ENCODE measurements at places on chromosomes 13 and 19.
A peak's percentile ranks its signal among the peaks of the same experiment; 100 is the strongest.

GRCh38 chr19:16522559-16523377 is 19.5 kb downstream of the CHERP start:
- DNase-seq = no peak

- no peak for DNase-seq
Measured at GRCh38 chr19:48627201-48627864, 8.0 kb downstream of the SPHK2 start.

DNA sequence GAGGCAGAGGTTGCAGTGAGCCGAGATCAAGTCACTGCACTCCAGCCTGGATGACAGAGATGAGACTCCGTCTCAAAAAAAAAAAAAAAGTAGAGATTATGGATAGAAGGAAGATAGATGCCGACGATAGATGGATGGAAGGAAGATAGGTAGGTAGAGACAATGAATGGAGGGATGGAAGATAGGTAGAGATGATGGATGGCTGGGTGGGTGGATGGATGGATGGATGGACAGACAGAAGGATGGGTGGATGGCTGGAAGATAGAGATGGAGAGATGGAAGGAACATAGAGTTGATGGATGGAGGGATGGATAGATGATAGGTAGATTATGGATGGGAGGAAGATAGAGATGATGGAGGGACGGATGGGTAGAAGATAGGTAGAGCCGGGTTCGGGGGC is 18.5 kb upstream of the USE1 start:
- DNase-seq = no peak

GRCh38 chr13:30796132-30796572 is 60.8 kb downstream of the ALOX5AP start:
- peak; percentile 80 for DNase-seq

GRCh38 chr13:40439928-40440327 is 226.5 kb downstream of the FOXO1 start:
- no peak for DNase-seq

- no peak for DNase-seq
Measured at GRCh38 chr19:18008814-18009213, 844 bp downstream of the ARRDC2 start.

DNA sequence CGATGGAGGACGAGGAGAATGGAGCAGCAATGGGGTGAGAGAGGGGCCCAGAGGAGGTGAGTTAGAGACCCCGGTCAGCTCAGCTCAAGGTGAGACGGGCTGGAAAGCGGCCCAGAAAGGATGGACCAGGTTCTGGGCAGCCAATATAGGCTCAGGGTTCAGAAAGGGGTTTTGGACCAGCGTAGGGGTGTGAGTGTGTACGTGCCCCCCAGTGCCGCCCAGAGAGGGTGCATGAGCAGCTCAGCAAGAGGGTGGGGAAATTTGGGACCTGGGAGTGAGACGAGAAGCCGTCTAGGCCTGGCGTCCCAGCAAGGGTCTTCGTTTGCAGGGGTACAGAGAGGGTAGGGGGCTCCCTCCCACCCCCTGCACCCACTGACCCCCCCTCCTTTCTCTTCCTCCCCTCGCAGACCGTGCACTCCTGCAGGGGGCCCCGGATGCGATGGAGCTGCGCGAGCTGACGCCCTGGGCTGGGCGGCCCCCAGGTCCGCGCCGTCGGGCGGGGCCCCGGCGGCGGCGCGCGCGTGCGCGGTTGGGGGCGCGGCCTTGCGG is 12.1 kb downstream of the FUT6 start:
- no peak for DNase-seq

DNA sequence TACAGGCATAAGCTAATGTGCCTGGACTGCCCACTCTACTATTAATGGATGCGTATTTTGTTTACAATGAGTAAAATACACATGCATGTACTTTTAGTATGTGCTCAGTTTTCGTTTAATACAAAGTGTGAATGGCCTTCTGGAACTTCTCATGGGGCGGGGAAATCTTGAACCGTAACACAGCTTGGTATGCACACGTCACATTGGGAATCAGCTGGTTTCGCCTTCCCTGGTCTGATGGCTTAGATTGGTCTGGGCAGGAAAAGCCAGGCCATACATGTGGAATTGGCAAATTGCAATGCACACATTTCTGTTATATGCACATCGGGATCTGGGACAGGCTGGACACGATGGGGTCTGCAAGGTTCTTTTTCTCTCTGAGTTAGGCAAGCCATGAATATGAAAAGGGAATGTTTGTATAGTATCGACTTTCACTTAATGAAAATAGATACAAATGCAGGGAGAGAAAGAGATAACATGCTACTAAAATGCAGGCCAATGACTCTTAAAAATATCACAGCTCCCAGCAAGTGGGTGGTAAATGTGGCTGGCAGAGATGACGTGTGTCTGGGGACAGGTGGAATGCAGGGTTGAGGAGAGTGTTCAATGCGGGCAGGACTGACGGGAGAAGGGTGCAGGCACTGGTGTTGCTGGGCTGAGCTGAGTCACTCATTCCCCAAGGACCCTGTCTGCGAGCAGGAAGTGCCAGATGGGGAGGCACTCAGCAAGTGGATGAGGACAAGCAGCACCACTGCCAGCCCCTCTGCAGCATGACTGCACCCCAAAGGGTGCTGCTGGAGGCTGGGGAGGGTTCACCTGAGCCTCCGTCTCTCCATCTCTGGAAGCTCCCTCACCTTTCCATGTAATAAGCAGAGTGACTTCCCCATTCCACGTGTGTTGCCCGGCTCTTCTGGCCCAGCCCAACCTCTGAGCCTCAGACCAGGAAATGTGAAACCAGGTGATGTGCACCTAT is 204.0 kb upstream of the GPR12 start:
- DNase-seq = no peak

DNA sequence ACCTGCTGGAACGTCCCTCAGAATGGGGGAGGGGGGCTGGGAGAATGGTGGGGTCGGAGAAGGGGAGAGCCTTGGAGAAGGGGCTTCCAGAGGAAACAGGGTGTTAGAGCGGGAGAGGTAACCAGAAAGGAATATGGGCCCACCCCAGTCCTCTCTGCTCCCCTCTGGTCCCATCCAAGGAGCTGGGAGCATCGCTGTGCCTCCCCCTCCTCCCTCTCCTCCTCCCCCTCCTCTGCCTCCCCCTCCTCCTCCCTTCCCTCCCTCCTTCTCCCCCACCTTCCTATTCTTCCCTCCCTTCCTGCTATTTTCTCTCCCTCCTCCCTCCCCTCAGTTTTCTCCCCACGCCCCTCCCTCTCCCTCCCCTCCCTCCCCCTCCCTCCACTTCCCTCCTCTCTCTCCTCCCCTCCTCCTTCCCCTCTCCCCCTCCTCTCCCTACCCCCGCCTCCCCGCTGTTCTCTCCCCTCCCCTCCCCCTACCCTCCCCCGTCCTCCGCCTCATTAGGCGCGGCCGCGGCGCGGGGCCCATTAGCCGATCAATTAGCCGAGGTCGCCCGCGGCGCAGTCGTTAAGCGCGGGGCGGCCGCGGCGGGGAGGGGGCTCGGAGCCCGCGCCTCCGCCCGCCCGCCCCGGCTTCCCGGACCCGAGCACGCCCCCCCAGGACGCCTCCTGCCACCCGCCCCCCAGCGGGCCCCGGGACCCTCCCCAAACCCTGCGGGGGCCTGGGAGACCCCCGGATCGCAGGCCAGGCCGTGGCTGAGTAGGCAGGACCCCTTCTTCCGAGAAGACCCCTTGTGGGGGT is 15.4 kb downstream of the TLE5 start:
- no peak for DNase-seq

- DNase-seq = no peak
Measured at GRCh38 chr19:47377208-47377701, 28.1 kb downstream of the DHX34 start.

DNA sequence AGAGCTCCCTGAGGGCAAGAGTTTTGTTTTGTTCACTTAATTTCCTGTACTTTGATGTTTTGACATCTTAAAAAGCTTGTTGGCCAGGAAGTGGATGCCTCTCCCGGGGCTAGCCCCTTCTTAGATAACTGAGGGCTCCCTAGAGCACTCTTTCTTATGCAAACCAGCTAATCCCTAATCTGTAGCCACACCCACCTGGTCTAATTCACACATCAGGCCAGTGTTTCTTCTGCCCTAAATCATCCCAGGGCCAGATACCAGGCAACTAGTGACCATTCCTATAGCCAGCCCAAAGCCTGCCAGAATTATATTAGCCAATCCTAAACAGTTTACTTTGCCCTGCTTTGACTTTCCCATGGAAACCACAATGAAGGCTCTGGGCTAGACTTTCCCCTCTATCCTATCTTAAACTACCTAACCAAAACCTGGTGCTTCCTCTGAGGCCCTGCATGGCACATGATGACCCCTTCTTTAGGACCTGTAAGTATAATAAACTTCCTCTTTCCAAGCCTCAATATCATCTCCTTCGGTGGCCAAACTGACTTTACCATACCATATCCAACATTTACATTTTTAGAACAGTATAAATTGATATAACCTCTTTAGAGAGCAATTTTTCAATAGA is 24.8 kb downstream of the WBP4 start:
- DNase-seq = no peak

GRCh38 chr13:19289180-19289579 is 107.6 kb upstream of the TUBA3C start:
- DNase-seq = no peak

GRCh38 chr19:52638601-52639000 is 446 bp upstream of the ZNF83 start:
- peak; percentile 52 for DNase-seq

DNA sequence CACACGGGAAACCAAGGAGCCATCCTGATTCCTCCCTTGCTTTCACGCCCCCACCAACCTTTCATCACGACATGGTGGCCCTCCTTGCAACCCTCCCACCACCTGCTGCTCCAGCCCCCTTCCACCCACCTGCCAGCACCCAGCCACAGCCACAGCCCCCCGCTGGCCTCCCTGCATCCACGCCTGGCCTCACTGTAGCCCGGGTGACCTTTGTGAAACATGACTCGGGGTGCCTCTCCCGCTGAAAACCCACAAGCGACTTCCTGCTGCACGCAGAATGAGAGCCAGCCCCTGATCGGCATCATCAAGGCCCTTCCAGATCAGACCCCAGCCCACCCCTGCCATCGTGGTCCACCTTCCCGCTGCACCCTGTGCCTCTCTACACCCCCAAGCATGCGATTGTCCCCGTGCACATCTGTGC is 14.9 kb downstream of the POP4 start:
- no peak for DNase-seq

- peak; percentile 32 for DNase-seq
Measured at GRCh38 chr13:20465218-20465879, 60.3 kb downstream of the CRYL1 start.

- DNase-seq = no peak
Measured at GRCh38 chr19:5154129-5154798, 185.4 kb downstream of the KDM4B start.

DNA sequence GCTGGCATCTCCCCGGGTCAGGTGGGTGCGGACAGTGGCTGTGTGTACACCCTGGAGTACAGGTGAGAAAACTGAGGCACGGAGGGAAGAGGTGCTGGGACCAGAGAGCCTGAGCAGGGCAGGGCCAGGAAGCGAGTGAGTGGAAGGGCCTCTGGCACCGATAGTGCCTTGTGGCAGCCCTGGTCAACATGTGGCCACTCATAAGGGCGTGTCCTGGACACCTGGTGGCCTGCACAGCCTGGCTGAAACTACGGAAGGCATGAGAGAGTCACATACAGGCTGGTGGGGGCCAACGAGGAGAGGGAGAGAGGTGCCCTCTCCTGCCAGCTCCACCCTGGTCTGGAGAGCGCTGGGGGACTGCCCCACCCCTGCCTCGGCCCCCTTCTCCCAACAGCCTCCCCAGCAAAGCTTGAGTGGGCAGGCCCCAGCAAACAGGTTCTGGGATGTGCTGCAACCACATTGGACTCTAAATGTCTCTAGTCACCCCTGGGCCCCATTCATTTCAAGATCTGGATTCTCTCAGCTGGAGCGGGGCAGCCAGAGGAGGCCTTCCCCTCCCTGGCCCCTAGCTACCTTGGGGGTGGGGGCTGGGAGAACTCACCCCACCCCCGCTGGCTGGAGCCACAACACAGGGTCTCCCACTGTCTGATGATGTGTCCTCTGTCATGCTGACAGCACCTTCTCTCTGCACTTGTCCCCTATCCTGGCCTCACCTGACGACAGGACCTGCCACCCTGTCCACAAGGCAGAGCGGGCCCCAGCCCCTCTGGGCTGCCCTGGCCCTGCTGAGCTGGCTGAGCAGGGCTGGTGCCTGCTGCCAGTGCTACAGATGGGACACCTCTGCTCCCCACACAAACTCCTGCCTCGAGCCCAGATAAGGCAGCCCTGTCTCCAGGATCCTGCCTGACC is 5.8 kb downstream of the CBARP start:
- no peak for DNase-seq

DNA sequence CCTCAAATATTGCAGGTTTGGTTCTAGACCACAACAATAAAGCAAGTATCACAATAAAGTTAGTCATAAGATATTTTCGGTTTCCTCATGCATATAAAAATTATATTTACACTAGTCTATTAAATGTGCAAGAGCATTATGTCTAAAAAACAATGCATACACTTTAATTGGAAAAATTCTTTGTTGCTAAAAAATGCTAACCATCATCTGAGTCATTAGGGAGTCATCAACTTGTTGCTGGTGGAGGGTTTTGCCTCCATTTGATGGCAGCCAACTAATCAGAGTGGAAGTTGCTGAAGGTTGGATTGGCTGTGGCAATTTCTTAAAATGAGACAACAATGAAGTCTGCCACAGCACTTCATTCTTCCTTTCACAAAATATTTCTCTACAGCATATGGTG is 422.3 kb upstream of the GPC6 start:
- DNase-seq = peak; percentile 76

DNA sequence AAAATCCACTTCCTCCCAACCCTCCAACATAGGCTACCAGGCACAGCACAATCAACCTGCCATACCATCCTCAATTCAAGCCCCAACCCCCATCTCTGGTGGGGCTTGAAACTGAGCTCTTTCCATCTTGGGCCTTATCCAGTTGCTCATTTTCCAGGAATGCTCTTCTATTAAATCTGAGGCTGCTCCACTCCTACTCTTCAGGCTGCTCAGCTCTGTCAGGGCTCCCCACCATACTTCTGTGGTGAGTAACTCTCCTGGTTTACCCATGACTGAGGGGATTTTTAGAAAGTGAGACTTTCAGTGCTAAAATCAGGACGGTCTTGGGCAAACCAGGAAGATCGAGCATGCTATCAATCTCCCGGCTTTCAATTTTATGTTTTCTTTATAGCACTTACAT is 512.8 kb downstream of the LMO7 start:
- peak; percentile 80 for DNase-seq

DNA sequence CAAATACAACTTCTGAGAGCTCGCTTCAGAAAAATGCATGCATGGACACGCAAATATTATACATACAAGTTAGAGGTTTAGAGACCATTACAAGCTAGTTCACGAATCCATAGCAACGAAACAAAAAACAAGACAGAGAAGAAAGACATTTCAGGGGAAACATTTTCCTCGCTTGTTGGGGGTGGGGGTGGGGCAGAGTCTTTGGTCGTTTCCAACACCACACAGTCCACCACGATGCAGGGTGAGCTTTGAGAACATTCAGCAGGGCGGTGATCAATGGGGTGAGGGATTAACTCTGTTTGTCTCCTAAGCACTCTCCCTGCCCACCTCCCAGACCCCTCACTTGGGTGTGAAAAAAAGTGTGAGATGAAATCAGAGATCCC is 651 bp downstream of the OXGR1 start:
- no peak for DNase-seq

Data from AG10803 (cell line).